ENCODE measurements at places on chromosomes 7 and 10.

GRCh38 chr10:126177417-126178030 is 210.8 kb downstream of the ADAM12 start:
- DNase-seq, result no peak

GRCh38 chr10:74598891-74599566 is 227.4 kb upstream of the KAT6B start:
- no peak for DNase-seq

GRCh38 chr7:90728568-90728967 is 132.4 kb downstream of the CDK14 start:
- DNase-seq, result no peak

DNA sequence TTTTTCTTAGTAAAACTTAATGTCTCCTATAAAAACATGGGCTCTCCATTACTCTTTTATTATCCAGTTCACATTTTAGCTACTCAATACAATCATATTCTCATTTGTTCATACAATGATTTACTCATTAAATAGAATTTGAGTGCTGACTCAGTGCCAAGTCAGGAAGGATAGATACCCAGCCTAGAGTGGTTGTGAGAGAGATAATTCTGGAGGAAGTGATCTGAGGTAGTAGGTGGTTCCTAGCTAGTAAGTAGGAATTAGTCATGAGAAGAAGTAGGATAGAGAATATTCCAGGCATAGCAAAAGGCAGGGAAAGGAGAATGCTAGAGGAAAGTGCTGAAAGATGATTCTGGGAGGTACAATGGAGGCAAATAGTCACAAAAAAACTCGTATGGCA is 133.5 kb upstream of the MBL2 start:
- DNase-seq, result no peak

DNA sequence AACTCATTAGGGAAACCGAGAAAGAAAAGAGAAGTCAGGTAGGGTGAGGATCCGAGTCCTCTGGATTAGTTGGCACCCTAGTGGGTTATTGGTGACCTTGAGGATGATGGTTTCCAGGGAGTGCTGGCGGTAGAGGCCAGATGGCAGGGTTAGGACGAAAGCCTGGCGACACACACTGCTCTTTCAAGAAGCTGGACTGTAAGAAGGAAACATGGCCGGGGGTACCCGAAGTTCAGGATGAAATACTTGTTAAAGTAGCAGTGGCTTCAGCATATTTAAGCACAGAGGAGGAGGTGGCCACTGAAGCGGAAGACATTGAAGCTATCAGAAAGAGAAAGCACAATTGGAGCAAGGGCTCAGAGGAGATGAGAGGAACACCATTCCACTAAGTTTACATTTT is 224.6 kb downstream of the RELN start:
- no peak for DNase-seq

- no peak for DNase-seq
Measured at GRCh38 chr7:921071-921461, 33.4 kb downstream of the ADAP1 start.

GRCh38 chr7:130966246-130967009 is 232.4 kb upstream of the KLF14 start:
- DNase-seq, result peak; percentile 54

DNA sequence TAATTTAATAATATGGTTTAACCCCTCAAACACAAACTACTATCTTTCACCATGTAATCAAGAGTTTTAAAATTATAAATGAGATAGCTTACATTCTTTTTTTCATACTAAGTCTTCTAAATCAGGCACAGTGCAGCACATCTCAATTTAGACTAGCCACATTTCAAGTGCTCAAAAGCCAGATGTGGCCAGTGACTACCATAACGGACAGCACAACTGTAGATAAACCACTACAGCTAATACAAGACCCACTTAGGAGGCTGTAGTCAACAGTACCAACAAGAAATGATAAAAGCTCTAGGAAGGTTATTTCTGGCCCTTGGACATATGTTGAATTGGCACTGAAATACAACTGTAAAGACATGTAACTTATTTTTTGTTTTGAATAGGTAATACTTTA is 65.3 kb downstream of the JAZF1 start:
- DNase-seq, result no peak

- peak; percentile 49 for DNase-seq
Measured at GRCh38 chr10:43264344-43264964, 2.4 kb downstream of the RASGEF1A start.

DNA sequence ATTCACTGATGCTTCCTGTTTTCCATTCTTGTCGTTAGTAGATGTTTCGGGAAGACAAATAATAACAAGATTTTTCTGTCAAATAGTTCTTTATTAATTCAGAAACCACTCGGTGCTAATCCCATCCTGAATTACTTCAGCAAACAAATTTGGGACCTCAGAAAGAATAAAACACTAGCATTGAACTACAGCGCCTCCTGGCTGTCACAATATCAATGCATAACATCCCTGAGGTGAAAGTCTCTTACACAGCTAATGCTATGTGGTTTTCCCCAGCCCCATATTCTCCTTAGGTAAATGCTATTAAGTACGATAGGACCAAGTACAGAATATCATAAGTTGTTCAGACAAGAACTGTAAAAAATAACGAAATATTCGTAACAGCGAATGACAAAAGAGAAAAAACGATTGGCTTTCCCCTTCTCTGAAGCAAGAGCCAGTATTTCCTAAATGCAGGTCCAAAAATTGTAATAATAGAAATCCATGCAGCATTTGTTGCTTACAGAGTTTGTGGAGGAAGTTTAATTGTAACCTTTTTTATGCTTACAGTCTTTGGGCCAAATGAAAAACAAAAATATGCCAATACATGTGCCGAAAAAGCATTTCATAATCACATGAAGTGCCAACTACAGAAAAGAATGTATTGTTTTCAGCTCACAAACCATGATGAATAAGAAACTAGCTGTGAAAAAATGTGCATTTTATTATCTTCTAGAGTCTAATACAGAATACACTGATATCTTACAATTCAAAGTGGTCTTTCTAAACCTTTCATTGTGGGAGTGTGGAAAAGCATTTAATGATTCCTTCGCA is 47.3 kb downstream of the MYPN start:
- DNase-seq, result peak; percentile 88

DNA sequence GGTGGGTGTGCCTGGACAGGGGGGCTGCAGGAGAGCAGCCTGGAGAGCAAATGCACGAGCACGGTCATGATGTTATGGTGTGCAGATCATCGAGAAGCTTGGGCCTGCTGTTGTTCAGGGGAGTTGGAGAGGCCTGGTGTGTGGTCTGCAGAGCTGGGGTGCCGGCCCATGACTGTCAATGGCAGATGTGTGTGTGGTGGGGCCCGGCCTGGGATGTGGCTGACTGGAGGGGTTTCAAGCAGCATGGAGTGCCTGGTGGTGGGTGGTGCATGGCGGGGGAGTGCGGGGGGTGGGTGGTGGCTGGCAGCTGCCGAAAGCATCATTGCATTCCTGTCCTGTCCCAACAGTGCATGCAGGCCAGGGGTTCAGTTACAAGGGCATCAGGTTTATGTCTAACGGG is 122.6 kb downstream of the DOCK1 start:
- DNase-seq, result no peak

GRCh38 chr7:28674359-28674782 is 262.1 kb downstream of the CREB5 start:
- no peak for DNase-seq

DNA sequence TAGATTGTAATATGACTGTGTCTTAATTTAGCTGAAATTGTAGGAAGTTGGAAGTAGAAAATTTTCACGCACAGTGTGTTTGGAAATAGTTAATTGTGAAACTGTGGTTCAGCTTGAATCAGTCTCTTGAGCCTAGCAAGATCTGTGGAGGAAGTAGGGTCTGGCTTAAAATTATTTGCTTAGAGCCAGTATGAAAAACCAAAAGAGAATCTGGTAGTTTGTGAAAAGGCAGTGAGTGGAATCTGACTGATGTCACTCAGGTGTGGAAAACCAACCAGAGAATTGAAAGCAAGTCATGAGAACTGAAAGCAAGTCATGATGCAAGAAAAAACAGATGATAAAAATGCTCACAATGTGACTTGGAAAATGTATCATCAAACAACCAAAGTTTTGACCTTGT is 11.5 kb downstream of the LIPJ start:
- no peak for DNase-seq

- no peak for DNase-seq
Measured at GRCh38 chr7:155860840-155861479, 48.7 kb upstream of the SHH start.

DNA sequence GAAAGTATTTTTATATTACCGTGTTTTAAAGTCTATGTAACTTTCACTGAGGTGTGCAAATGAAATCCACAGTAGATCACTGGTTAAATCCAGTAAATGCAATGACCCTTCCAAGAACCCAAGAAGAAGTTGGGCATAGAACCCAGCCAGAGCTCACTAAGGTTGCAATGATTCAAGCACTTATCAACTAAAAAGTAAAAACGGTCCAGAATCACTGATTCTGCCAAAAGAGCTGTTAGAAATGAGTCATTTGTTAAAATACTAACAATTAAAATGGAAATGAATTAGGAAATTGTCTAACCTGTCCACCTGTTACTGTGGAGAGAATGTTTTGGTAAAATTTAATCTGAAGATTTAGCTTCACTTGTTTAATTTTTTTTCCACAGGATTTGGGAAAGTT is 74.4 kb downstream of the ANK3 start:
- DNase-seq, result no peak

DNA sequence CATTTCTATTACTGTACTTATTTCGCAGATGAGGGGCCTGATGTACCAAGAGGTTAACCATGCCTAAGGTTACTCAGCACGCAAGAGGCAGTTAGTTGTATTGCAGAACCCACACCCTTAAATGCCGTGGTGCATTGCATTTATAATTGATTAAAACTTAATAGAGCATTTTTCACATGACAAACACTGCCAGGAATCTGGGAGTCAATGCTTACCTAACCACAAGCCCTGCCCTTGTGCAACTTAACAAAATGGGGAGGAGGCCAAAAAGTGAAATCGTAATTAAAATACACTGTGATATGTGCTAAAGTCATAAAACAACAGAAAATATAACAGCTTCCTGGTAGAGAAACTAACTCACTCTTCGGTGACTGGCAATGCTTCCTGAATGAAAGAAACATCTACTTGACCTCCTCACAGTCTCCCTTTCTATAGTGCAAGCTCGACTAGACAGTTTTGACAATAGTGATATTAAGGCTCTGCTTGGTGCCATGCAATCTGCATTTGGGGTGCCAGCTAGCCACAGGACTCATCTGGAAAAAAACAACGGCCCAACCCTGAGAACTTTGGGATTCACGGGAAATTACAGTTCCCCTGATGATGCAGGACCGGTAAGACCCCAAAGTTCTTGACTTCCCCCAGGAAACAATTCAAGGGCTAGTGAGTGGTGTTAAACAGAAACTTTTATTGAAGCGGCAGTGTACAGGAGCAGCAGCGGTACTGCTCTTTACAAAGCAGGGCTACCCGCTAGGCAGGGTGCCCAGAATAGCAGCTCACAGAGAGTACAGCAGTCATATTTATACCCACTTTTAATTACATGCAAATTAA is 612.4 kb downstream of the TNS3 start:
- no peak for DNase-seq

DNA sequence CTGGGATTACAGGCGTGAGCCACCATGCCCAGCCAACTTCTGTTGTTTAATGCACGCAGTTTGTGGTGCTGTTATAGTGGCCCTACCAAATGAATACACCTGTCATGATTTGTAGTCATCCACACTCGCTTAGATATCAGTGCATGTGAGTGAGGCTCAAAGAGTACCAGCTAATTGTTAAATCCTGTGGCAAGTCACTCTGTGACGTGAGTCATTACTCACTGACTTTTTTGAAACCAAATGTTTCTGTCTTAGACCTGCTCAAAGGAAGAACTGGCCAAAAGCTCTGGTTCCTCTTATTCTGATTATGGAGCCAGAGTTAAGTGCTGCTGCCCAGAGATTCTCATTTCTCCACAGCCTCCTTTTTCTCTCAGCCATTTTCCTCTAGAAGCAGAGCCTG is 109.4 kb downstream of the PRKAG2 start:
- DNase-seq, result no peak

- DNase-seq, result no peak
Measured at GRCh38 chr10:130935897-130936550, 375.5 kb downstream of the TCERG1L start.

GRCh38 chr10:84957427-84957826 is 629.0 kb downstream of the CCSER2 start:
- DNase-seq, result no peak

DNA sequence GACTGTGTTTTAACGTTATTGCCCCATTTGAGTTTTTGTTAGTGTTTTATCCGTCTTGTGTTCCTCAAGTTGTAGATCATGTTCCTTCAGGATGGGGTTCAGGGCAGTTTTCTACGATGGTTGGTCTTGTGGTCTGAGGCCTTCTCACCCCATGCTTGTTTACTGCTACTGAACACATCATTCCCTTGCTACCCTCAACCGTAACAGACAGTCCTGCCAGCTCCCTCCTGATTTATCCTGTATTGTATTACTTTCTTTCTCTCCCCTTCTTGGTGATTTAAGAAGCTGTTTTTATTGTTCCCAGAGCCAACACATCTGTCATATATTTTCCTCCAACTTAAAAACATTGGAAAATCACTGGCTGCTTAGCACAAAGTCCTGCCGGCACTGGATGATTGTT is 719.8 kb downstream of the INHBA start:
- no peak for DNase-seq

- no peak for DNase-seq
Measured at GRCh38 chr7:22333680-22334141, 23.2 kb downstream of the RAPGEF5 start.

DNA sequence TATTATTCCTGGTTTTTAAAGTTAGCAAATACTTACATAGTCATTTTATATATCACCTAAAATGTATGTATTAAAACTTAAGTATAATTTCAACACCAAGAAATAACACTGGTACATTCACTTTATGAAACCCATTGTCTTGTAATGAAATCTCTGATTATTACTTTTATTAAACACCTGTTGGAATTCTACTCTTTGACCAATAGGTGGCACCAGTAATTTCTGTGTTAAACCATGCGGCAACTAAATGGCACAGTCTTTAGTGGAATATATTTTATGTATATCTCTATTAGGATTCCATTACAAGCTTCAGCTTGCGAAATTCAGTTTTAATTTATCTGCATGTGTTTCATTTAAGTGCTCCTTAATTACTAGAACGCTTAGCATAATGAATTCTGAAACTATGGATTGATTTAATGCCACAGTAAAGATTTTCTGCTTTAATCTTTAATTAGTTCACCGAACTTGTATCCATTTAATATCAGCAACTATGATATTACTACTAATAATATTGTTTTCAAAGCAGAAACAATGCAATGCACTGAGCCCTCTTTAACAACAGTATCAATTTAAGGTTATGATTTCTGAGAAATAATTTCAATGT is 181.3 kb downstream of the MAGI2 start:
- no peak for DNase-seq
